ENCODE measurements at places on chromosomes 7 and 10.
A peak's percentile ranks its signal among the peaks of the same experiment; 100 is the strongest.

DNA sequence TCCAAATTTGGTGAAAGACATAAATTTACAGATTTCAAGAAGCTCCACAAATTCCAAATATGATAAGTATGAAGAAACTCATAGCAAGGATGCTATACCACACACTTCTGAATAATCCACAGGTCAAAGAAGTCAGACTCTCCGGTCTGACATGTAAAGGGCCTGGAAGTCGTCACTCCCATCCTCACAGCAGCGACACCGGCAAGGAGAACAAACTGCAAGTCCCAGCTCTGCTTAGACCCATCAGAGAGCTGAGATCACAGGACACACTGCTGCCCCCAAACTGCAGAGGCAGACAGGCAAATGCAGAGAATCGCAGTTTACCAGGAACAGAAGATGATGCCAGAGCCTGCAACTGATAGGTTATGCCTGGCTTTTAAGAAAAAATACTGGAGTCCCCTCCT lies 62.0 kb downstream of the AMZ1 start:
- no peak for ATAC-seq

DNA sequence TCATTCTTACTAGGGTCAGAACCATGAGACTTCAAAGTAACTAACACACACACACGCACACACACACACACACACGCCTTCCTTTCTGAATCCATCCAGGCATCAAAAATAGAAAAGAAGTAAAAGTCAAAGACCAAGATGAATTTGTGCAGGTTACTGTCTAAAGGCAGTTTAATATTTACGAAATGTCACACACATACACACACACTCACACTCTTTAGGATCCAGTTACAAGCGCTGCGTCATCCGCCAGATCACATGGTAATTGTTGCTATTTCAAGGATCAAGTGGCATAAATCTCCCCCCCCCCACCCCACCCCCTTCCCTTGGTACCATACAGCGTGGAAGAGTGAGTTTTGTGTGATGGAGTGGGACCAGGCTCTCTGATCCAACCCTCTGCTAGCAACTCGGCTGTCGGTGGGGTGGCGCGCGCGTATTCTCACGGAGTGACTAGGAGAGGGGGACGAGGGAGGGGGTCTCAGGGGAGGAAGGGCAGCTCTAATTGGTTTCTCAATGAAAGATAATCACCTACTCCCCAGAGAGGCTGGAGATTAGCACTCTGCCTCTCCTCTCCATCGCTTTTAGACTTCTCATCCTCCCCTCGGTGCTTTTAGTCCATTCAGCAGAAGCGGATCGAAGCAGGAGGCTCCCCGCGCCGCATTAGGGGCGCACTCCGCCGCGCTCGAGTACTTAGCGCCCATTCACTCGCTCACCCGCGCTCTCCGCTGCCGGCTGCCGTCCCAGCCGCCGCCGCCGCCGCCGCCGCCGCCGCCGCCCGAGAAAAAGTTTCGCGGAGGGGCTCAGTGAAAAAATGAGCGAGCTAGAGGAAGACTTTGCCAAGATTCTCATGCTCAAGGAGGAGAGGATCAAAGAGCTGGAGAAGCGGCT lies 83.5 kb upstream of the PRKG1 start:
- no peak for ATAC-seq

GRCh38 chr10:19728964-19729363 lies 87.3 kb upstream of the PLXDC2 start:
- ATAC-seq: no peak

GRCh38 chr7:52962402-52963076 lies 72.9 kb upstream of the POM121L12 start:
- ATAC-seq: no peak

- no peak for ATAC-seq
Observed at GRCh38 chr10:19872504-19873271, 56.5 kb downstream of the PLXDC2 start.

DNA sequence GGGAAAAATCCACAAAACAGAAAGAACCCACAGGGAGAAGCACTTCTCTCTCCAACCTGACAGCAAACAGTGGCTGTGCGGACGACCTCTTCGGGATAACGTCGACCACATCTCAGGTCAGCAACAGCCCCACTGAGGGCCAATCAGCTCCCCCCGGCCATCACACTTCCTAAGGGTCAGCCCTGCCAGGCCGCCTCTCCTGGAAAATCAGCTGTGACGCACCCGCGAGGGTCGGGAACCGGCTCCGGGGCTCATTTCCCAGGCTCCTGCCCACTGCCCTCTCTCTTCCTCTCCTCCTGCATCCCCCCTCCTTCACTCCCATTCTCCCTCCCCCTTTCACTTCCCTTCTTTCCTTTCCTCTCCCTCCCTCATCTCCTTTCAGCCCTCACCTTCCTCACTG lies 118.3 kb downstream of the DIP2C start:
- ATAC-seq: no peak

- no peak for ATAC-seq
Observed at GRCh38 chr7:6143997-6144396, 112.8 kb downstream of the ANKRD61 start.

DNA sequence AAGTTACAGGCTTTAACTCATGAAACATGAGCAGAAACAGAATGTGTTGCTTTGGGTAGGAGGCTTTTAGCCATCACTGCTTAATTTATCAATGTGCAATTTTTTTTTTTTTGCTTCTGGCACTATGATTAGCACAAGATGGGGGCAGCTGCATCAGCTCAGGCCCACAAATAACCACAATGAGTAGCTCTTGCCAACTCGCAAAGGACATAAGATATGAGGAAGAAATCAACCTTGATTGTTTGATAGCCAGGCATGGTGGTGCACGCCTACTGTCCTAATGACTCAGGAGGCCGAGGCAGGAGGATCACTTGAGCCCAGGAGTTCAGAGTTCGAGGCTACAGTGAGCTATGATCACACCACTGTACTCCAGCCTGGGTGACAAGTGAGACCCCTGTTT lies 12.3 kb downstream of the NOD1 start:
- no peak for ATAC-seq

GRCh38 chr10:12940791-12941190 lies 60.7 kb downstream of the CCDC3 start:
- ATAC-seq: no peak

DNA sequence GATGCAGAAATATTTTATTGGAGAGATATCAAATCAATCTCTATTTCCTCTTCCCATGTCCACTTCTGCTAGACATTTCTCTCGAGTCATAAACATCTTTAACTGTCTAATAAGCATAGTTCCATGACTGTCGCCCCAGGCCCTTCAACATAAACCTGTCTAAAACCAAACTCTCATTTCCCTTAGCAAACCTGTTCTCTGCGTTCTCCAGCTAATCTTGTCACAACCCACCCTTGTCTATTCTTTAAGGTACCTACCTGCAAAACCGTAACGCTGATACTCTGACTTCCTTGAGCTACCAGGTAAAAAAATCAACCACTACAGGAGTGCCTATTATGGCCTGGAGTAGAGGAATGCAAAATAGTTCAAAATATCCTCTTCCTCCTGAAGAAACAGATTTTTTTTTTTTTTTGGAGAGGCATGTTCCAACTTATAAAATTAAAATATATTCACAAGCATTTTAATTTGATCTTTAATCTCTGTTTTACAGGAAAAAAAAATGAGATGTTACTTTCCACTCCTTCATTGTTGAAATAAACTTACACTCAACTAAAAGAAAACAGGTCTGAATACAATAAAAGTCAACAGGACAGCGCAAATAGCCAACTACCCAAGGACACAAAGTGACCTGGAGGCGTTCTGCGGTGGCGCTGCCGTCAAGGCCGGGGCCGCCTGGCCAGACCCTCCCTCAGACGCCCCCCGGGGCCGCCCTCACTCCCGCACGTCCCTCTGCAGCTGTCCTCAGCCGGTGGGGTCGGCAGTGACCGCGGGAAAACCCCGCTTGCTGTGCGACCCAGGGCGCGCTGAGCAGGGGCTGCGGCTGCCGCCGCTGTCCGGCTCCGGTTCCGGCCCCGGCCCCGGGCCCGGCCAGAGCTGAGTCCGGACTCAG lies 765 bp downstream of the SLC25A40 start:
- ATAC-seq: no peak

GRCh38 chr7:100893318-100893895 lies 2.3 kb downstream of the ACHE start:
- ATAC-seq: no peak

DNA sequence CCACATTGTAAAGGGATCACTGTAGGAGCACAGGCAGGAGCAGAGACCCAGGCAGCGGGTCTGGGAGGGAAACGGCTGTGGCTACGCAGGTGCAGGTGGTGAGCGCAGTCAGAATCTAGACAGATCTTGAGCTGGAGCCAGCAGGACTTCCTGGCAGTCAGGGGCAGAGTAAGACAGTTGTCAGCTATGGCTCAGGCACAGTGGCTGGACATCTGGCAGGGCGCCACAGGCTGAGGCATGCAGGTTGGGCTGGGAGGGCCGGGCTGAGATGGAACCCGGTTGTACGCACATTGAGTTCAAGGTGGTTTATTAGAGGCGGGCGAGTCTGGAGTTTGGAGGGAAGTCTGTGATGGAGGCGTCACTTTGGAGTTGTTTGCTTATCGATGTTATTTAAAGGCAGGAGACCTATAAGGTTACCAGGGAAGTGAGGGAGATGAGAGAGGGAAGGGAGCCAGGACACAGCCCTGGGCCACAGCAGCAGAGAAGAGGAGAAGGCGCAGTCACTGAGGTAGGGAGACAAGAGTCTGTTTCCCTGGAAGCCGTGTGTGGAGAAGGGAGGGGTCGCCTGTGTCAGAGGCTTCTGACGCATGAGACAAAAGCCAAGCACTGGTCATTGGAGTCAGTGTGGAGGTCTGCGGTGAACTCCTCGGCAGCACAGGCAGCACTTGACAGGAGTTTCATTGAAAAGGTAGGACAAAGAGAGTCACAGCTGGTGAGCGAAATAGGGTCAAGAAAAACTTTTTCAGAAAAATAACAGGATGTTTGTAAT lies 73.8 kb downstream of the LANCL2 start:
- ATAC-seq: no peak

DNA sequence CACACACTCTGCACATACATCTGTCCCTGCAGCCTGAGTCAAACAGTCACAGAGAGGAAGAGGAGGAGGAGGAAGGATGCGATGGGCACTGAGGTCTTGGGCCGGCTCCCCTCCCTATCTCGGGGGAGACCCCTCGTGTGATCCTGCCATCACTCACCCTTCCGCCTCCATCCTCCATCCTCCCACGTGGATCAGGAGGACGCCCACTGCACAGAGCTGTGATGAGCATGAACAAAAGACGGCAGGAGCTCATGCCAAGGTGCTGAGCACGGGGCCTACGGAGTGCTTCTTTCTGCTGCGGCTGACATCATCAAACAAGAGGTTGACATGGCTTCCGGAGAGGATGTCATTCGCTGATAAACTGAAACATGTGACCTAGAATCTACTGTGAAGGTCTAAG lies 68.0 kb downstream of the DIP2C start:
- ATAC-seq: no peak

- peak; percentile 10 for ATAC-seq
Observed at GRCh38 chr10:2953495-2953894, 113.9 kb upstream of the PFKP start.

- no peak for ATAC-seq
Observed at GRCh38 chr10:13458687-13459012, 70.2 kb downstream of the BEND7 start.

- no peak for ATAC-seq
Observed at GRCh38 chr7:7761340-7761973, 43.0 kb upstream of the RPA3 start.

DNA sequence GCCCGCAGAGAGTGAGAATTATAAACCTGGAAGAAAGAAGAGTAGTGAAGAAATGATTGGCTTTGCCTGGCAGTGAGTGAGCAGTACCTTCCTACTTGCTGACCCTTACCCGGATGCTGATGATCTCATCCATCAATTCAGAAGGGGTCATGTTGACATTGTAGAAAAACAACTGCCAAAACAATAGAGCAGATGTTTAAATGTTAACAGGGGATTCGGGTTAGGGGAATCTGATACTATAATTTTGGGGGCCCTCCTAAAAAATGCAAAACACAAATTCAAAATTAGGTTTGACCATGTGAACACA lies 78.1 kb downstream of the MYOF start:
- no peak for ATAC-seq

DNA sequence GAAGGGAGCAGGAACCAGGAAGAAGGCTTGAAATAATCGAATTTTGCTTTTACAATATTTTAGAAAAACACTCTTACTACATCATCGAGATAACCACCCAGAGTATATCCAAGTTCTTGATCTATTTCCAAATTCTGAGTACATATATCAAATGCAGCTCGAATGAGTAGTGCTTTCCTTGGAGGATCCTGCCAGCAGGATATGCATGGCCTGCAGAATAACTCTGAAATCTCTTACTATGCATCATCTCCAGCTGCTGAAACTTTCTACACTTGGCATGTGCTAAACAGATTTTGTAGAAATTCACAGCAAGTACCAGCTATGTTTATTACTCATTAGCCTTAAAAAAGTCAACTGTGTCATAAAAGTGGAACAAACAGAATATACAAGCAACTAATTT lies 44.0 kb upstream of the ANK3 start:
- ATAC-seq: no peak

- ATAC-seq: no peak
Observed at GRCh38 chr10:88395677-88396076, 187.4 kb downstream of the RNLS start.

DNA sequence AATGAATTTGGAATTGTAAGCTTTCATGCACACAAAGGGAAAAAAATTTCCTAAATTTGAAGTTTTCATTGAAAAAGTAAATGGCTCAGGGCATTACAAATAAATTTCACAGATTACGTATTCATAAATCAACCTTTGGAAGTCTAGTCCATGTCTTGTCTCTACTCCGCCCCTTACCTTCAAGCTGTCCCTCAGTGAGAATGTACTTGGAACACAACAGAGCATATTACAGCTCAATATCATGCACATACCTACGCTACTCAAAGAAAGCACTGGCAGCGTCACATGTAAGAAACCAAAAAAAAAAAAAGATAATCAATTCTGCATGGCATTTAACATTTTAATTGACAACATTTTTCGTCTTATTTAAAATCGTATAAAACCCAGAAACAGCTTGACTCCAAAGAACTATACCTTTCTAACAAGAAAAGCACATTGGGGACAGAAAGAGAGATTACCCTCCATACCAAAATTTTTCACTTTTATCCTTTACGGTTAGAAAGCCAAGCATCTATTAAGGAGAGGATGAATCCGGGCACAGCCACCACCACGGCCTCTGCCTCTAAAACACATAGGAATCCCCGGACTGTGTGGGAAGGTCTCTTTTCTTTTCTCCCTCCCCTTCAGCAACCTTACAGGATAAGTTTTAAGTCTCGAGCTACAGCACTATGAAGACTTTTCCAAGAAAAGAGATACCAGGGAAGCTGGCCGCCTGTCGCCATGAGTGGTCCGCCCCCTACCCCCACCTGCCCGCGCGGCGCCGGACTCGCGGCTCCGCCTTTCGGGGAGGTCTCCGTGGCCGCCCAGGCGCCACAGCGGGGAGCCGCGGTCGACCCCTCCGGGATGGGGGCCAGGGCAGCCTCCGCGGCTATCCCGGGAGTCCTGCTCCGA lies 1.1 kb downstream of the JMJD1C start:
- peak; percentile 39 for ATAC-seq

All from activated CD4-positive, CD25-positive, alpha-beta regulatory T cell treated with anti-CD3 and anti-CD28 coated beads, Interleukin-2, amount 50 U/mL, for 24 hours (primary cell).